ENCODE measurements at places on chromosomes 12 and 14.

- DNase-seq, result peak; percentile 71
Measured at GRCh38 chr12:48996794-48997718, 2.1 kb downstream of the DDN start.

- DNase-seq, result no peak
Measured at GRCh38 chr12:112535637-112536366, 117.1 kb downstream of the PTPN11 start.

GRCh38 chr12:66799551-66799950 is 120.7 kb upstream of the GRIP1 start:
- no peak for DNase-seq

- DNase-seq, result no peak
Measured at GRCh38 chr14:76307786-76308780, 67.9 kb upstream of the ESRRB start.

DNA sequence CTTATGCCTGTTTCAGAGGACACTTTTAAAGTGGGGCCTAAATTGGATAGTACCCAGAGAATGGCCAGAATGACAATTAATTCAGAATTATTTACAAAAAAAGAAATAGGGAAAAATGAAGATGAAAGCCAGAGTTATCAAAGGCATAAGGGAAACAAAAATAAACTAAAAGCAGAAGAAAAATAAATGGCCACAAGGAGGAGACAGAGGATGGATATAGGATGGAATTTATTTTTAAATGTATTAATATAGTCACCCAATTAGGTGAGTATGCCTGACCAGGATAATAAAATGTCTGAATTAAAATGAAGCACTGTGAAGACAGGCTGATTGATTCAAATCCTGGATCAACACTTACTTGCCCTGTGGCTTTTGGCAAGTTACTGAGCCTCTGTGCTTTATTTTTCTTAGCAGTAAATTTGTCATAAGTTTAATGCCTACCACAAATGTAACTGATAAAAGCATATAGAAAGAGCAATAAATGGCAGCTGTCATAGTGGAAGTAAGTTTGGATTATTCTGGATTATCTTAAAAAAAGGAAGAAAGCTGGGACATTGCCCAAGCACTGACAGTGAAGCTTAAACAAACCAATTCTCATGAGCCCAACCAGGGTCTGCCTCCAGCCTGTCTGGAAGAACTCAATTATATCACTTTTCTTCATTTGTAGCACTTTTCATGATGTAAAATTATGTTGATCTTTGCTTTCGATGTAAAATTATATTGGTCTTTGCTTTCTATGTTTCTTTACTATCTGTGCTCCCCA is 3.5 kb downstream of the CLEC9A start:
- DNase-seq, result no peak

DNA sequence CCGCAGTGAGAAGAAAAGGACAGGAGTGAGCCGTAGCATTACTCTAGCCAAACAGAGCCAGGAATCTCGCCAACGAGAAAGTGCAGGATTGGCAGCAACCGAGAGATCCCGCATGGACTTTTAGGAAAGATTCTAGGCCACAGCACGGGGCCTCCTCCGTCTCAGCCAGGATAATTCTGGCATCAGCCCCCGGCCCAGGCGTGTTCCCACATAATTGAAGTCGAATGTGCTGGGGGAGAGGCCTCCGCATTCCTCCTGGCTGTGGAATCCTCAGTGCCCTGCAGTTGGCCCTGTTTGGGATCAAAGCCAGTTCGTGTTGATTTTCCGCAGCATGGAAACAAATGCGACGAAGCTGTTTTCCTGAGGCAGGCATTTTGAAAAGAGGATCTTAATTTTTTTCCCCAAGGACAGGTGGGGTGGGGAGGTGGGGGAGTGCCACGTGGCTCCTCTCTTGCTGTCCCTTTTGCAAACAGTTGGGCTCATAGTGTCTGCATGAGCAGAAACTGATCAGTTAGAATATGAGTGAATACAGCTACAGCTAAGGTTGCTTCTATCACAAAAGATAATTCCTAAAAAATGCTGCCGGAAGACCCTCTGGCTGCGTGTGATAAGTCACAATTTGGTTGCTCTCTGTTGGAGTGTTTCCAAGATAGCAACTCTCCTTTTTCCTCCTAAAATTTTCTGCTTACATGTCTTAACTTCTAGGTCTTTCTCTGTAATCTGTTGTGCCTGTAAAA is 37.3 kb upstream of the ATXN2 start:
- DNase-seq, result peak; percentile 68

DNA sequence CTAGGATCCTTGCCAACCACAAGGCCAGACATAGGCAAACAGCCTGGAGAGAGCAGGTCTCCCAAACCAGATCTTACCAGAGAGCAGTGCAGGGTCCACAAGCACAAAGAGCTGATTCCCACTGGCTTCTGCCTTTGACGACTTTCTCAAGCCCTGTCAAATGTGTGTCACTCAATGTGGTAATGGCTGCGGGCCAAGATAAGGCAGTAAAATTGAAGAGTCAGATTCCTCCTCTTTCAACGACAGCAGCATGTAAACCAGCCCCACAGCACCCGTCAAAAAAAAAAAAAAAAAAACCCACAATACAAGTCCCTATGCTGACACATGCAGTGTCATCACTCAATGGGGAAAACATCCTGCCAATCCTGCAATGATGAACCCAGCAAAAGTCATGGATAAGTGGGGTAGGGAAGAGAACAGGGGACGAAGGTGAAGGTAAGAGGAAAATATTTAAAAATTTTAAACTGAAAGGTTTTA is at the start of gene STON2:
STON2 (minus strand) TSS at position 123 of the 477 bp plus-strand sequence. CDS start 1,942 bp downstream, outside the sequence.
- no peak for DNase-seq

DNA sequence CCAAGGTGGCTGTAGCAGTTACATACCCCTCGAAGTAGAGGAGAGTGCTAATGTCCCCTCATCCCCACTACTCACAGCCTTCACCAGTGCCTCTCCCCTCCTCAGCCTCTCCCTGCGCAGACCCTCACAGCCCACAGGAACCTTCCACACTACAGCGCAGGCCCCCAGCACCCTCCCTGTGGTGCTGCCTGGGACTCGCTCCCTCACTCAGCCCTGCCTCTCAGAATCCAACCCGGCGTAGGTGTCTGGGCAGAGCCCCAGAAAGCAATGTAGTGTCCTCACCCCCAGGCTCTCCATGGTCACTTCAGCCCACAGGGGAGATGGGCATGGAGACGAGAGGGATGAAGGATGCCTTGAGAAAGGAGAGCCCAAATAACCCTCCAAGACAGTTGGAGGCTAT is 10.9 kb upstream of the ZNF740 start:
- no peak for DNase-seq

DNA sequence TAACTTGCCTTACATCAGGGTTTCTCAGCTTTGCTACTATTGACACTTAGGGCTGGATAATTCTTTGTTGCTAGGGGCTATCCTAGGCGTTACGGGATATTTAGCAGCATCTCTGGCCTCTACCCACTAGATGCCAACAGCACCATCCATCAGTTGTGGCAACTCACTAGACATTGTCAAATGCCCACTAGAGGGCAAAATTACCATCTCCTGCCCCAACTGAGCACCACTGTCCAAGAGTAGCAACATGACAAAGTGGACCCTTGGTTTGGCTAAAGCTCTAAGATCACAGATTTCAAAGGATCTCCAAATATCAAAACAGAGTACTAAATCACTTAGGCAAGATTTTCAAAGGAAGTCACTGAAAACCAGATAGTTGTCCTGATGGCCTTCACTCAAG is 251.7 kb upstream of the TBX3 start:
- DNase-seq, result no peak

DNA sequence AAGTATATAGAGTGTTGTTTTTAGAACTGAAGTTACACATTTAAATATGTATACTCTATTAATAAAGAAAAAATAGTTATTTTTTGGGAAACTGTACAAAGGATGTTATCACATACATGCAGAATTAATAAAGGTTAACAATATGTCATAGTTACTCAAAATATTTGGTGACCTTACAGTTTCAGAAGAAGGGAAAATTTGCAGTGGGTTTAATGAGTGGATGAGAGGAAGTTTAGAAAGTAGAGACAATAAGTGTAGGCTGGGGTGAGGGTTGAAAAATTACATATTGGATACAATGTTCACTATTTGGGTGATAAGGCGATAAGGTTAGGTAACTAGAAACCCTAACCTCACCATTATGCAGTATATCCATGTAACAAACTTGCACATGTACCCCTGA is 13.5 kb downstream of the WNK1 start:
- DNase-seq, result no peak

DNA sequence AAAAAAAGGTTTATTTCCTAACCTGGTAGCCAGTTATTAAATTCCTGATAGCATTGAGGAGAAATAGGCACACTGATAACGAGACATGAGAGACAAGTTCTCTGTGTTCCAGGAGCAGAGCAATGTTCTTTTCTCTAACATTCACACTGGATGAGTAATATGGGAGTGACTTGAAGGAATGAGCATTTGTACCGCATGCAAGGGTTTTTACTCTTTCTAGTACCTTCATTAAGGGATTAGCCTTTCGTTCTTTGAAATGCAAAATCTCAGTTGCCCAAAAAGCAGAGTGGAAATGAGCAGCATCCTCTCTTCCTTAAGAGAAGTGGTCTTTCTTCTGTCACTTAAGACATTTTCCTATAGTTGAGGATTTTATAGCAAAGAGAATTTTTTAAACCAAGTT is 54.7 kb downstream of the FGD4 start:
- DNase-seq, result no peak

DNA sequence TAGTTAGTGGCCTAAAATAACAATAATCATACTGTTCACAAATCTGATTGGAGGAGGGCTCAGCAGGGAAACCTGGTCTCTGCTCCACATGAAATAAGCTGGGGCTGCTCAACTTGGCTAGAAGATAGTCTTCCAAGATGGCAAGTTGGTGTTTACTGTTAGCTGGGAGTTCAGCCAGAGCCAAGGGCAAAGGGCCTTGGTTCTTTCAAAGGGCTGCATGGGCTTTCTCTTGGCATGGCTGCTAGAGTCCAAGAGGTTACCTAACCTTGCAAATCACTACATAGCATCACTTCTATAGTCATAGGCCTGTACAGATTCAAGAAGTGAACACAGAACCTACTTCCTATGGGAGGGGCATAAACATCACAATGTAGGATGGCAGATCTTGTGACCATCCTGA is 7.1 kb downstream of the EXOC5 start:
- no peak for DNase-seq

DNA sequence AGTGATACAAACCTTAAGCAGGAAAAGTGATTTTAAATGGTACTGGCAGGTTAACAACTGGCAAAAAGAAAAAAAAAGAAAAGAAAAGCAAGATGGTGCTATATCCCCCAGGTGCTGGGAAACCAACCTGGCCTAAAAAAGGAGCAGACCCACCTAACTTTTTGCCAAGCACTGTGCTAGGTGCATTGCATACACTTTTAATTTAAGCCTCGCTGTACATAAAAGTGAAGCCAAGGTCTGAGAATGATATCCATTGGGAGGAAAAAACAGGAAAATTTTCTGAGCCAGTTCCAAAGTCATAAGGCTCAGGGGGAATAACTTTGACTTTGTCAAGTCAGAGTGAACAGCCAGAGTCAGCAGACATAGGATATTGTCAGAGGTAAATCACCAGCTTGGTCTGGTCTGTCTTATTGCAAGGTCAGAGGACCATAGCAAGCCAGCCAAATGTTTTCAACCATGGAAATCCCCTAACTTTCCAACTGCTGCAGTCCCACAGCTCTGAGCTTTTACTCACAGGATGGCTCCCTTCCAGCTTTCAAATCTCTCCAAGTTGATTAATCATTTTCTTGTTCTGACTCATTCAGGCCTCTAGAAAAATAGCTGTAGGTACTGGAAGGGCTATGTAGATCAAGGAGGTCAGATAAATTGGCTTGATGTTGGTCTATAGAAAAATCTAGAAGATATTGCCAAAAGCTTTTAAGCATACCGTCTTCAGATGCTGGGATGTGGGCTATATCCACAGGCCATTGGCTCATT is 412.9 kb downstream of the RAD51B start:
- no peak for DNase-seq

GRCh38 chr12:44525806-44526654 is 350.1 kb downstream of the NELL2 start:
- DNase-seq, result no peak

DNA sequence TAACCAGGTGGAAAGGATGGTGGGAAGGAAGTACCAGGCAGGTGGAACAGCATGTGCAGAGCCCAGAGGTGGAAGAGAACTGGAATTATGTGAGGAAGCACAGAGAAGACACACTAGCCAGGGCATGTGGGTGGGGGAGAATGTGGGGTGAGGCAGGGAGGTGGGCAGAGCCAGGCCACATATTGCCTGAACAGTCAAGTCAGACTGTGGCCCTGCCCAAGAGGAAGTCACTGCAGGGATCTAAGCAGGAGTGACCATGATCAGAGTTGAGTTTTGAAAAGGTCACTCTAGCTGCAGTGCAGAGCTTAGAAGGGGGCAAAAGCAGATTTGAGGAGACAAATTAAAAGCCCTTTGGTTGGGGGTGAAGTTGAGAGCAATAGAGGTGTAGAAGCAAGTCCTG is 114.0 kb upstream of the SLC38A2 start:
- DNase-seq, result no peak

DNA sequence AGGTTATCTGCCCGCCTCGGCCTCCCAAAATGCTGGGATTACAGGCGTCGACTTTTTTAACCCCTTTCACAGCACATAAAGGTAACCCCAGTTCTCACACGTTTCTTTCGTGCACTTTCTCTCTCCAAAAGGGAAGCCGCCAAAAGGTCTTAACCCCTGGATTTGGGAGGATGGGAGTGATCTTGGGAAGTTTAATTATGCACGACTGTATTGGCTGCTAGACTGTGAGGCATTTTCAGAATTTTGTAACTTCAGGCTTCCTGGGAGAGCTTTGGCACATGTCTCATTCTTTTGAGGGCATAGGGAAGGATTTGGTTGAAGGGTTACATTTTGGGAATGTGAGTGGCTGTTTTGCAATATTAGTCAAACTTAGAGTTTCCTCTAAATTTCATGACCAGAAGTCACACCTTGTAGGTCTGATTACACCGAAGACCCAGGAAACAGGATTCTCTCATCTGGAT is 1.4 kb upstream of the SMARCC2 start:
- no peak for DNase-seq

GRCh38 chr14:45838597-45838996 is 585.6 kb upstream of the MIS18BP1 start:
- DNase-seq, result no peak

DNA sequence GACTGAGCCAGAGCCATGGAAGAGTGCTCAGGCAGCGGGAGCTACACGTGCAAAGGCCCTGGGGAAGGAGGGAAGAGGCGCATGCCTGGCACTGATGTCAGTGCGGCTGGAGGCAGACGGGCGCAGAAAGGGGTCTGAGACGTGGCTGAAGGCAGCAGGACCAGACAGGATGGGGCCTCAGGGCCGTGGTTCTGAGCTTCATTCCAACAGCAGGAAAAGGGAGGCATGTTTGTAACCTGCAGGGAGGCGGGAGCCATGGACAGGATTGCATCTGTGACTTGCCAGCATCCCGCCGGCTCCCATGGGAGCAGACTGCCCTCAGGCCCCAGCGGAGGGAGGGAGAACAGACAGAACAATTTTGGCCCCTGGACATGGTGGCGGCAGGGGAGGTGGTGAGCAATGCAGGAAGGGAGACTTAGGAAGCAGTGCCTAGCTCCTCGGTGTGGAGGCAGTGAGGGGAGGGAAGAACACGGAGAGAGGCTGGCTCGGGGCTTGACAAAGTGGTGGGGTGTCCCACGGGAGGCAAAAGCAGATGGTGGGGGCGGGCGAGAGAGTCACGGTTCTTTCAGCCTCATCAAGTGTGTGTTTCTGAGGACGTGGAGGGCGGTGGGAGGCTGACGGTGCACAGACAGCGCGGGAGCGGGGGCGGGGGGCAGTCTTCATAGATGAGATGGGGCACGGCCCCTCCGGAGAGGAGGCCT is 33.3 kb upstream of the INF2 start:
- DNase-seq, result peak; percentile 53

All from anterior cingulate cortex (tissue), 58 donors.